ENCODE measurements at places on chromosomes 4 and X. TPM values are rescaled to one million over a fixed set of nuclear protein-coding genes. Genes with fewer than 3 reads are reported as not detected.

KCND1 gene
- total RNA-seq: 1.9 TPM

TMEM271 gene
- total RNA-seq: not detected

POU3F4 gene
- not detected for total RNA-seq

SPINK2 gene
- not detected for total RNA-seq

GUCY1A1 gene
- 15.4 TPM for total RNA-seq
